ENCODE measurements at places on chromosomes 5 and 9. TPM values are rescaled to one million over a fixed set of nuclear protein-coding genes. Genes with fewer than 3 reads are reported as not detected.

The CXCL14 gene
- total RNA-seq = not detected

The BTNL9 gene
- total RNA-seq = 0.24 TPM

The PCDHA2 gene
- 3.7 TPM for total RNA-seq

The C9orf50 gene
- total RNA-seq = not detected

The DAB2 gene
- total RNA-seq = 9.9 TPM

The JADE2 gene
- total RNA-seq = 1.7 TPM

The MCIDAS gene
- not detected for total RNA-seq

The CNTNAP3B gene
- total RNA-seq = 16.0 TPM

The KLF9 gene
- 0.12 TPM for total RNA-seq

The DBH gene
- not detected for total RNA-seq

The C5orf58 gene
- total RNA-seq = not detected

The HSPB3 gene
- total RNA-seq = not detected

The TLR4 gene
- total RNA-seq = 0.22 TPM

The HSD17B3 gene
- total RNA-seq = not detected

The IFNB1 gene
- total RNA-seq = not detected

The TRIM36 gene
- total RNA-seq = 42.6 TPM

The HAVCR2 gene
- total RNA-seq = 0.19 TPM

The ITK gene
- not detected for total RNA-seq

The IFNK gene
- not detected for total RNA-seq

The FGFR4 gene
- total RNA-seq = 8.2 TPM

The NME5 gene
- total RNA-seq = 6.7 TPM

The SMIM33 gene
- total RNA-seq = not detected

The PCDHB15 gene
- 9.4 TPM for total RNA-seq

The UNC5A gene
- 1.2 TPM for total RNA-seq

The SMIM3 gene
- total RNA-seq = 24.6 TPM

The GBGT1 gene
- 3.0 TPM for total RNA-seq

The SPINK7 gene
- not detected for total RNA-seq

The PDE6A gene
- total RNA-seq = not detected

The ISL1 gene
- total RNA-seq = not detected

The CYLC2 gene
- total RNA-seq = not detected

The PDE8B gene
- total RNA-seq = 4.3 TPM

The PDGFRB gene
- total RNA-seq = 8.9 TPM

The TPRN gene
- total RNA-seq = 3.4 TPM

The NXNL2 gene
- total RNA-seq = 0.74 TPM

The FBP2 gene
- total RNA-seq = not detected

The GMCL2 gene
- not detected for total RNA-seq

The ALDH1A1 gene
- not detected for total RNA-seq

The CCNI2 gene
- total RNA-seq = not detected

The VAV2 gene
- total RNA-seq = 12.9 TPM

The INSL4 gene
- total RNA-seq = not detected

The ADAMTSL1 gene
- 2.7 TPM for total RNA-seq

The SERF1B gene
- total RNA-seq = 48.6 TPM

The DIPK1B gene
- total RNA-seq = 52.8 TPM

The MYMK gene
- not detected for total RNA-seq

The FOXD4 gene
- not detected for total RNA-seq
